ENCODE measurements at places on chromosomes 13 and 19.

DNA sequence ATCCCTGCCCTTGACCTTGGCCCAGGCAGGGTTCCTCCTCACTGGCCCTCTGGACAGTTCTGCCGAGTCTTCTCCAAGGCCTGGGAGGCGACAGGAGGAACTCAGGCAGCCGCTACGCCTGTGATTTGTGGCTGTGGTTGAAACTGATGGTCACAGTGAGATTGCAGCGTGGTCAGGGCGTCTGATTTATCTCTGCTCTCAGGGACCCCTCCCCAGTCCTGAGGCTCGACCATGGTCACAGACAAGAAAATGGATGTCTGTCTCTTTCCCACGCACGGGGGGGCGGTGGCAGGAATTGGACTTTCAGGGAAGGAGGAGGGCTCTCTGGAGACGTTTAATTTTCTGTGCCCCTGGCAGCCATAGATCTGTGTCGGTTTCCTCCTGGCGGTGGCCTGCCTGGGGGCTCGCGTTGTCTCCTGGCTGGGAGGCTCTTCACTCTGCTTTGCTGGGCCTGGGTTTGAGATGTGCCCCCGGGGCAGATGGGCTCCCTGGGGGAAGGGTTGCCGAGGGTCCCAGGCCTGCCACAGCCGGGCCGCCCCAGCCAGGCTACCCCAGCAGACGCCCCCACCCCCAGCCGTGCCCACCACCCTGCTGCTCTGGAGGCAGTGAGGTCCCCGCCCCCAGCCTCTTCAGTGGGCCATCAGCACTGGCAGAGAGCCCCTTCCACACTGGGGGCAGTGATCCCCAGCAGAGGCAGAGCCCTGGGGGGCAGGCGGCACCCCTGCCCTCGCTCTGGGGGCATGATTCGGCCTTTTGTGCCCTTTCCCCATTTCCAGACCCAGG, 167.4 kb downstream of the KDM4B start:
- DNase-seq, result no peak

DNA sequence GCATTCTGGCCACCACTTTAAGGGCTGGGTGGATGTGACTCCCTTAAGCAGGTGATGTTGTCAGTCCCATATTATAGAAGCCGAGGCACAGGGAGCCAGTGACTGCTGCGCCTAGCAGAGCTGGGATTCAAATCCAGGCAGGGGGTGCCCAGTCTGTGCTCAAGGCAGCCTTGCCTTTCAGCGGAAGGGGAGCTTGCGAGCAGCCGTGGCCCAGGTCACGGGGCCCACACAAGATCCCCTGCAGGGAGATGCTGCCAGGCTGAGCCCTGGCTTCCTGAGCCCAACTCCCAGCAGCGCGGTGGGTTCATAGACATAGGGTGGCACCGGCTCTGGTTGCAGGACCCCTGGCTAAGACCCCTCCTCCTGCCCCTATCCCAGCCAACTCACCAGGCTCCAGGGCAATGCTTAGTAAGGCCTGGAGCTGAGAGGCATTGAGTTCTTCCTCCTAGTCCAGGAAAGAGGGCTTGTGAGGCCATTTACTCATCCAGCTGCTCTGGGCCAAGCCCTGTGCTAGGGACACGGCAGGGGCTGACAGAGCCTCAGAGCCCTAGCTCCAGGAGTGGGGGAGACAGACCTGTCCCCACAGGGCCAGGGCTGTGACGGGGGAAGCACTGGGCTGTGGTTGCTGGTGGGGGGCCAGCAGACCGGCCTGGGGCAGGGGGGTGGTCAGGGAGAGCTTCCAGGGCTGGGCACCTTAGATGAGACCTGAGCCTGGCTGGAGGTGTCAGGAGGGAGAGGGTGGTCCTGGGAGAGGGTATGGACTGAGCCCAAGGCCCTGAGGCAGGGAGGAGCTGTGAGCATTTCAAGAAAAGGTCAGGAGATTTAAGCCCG, 9.6 kb downstream of the CAPN12 start:
- peak; percentile 49 for DNase-seq

DNA sequence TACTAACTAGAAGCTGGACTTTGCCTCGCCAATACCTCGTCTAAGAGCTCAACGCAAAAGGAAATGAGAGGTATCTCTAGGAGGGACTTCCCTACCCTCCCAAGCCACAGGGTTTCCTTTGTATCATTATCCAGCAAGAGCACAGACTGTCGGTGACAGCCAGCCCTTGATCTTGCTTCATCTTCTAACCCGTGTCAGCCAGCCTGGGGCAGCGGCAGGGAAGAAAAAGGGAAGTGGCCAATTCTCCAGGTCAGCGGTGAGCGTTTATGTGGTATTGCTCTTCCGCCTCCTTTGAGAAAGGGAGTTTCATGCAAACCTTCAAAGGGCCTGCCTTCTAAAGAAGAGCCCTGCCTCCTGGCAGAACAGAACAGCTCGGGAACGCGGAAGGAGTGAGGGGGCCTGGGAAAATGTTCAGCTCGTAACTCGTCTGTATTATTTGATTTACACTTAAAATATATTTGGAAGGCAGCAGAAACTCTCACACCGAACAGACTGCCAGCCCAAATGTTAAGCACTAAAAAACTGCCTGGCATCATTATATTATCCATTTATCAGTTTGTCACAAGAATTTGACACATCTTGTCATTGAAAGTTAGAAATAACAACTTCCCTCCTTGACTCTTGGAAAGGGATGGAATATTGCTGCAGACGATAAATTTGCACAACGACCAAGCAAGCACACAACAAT, 41.8 kb downstream of the EFNB2 start:
- no peak for DNase-seq

DNA sequence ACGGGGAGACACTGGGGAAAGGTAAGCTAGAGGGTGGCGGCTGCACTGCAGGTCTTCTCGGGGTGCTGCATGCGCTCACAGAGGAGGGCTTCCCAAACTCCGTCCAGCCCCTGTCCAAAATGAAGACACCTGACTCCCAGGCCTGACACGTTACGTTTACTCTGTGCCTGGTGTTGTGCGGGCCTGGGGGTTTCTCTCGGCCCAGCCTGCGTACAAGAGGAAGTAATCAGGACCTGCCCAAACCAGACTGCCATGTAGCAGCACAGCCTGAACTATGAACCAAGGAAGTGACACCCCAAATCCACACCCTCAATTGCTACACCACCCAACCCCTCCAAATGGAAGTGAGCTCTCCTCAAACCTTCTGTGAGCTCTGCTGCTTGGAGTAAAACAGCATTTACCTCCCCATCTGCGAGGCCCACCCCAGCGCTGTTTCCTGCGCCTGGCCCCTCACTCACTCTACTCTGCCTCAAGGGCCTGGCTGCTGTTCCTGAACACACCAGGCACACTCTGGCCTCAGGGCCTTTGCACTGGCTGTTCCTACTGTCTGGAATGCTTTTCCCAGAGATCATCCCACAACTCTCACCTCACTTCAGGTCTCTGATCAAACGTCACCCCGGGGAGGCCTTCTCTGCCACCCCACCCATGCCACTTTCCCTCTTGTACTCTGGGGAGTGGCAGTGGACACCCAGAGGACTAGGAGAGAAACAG, 3.0 kb downstream of the HSPBP1 start:
- no peak for DNase-seq

- no peak for DNase-seq
Measured at GRCh38 chr19:27744926-27745768, 1467.8 kb downstream of the UQCRFS1 start.

- no peak for DNase-seq
Measured at GRCh38 chr13:29704648-29705047, 109.2 kb upstream of the SLC7A1 start.

GRCh38 chr13:21228738-21229137, 52.3 kb downstream of the MRPL57 start:
- DNase-seq, result no peak

DNA sequence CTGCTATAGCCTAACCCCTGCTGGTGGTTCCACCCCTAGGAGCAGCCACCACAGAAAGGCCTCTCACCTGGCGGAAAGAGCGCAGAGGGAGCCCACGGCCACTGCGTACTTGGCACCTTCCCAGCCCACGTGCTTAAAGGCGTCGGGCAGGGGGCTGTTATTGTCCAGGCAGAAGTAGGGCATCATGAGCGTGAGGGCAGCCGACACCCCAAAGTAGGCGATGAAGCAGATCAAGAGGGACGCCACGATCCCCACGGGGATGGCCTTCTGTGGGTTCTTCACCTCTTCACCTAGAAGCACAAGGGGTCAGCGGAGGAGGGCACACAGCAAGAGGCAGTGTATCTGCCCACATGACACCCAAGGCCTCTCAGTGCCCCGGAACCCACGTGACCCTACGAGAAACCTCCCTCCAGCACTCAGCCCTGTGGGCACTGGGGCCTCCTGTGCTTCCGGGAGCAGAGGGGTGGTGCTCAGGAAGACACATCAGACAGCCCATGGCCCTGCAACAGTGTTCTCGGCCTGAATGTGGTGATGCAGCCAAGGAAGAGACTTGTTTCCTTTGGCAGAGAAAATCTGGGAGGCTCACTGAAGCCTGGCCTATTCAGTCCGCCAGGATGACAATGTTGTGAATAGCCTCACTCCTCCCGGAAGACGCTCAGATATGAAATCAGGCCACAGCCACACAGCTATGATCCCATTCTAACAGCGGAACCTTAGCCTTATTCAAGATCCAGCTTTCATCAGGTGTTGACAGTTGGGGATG, 72.1 kb downstream of the SLC7A1 start:
- DNase-seq, result no peak

GRCh38 chr13:80883545-80883944, 542.6 kb upstream of the SPRY2 start:
- DNase-seq, result no peak

DNA sequence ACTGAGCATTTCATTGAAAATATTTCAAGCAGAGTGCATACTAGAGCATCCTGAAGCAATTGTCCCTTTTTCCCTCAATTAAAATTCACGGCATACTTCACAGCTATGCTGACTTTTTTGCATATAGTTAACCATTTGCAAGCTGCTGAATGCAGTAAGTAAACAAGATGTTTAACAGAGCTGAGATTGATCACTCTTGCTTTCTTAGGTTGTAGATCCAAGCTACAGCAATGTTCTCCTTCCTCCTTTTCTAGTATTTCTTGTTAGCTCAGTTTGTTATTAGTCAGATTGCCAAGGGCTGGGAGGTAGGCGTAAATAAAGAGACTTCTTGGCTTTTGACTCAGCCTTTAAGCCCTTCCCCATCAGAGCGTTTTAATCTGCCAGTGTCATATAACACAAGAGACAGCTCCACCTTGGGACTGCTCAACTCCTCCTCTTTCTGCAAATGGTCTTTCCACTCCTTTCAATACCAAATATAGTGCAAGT, at the start of gene SLITRK6:
SLITRK6 (minus strand) TSS at position 323 of the 486 bp plus-strand sequence. CDS start 2,911 bp downstream, outside the sequence.
- no peak for DNase-seq

- no peak for DNase-seq
Measured at GRCh38 chr19:35015270-35015953, 14.9 kb upstream of the SCN1B start.

- DNase-seq, result no peak
Measured at GRCh38 chr19:34261334-34262109, 7.2 kb downstream of the GARRE1 start.

- DNase-seq, result no peak
Measured at GRCh38 chr13:26561651-26562511, 4.4 kb downstream of the WASF3 start.

DNA sequence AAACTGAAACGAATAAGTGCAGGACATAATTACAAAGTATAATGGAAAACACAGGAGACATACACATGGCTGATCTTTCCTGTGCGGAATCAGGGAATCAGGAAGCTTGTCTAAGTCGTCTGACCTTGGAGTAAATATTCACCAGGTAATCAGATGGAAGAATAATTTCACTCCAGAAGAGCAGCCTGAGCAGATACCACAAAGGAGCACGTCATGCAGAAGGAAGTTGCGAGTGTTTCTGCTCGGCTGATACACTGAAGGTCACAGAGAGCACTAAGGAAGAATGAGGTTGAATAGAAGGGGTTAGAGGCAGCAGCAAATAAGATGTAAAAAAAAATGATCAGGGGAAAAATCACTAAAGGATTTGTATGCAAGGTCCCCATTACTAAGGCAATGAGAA, 122.3 kb upstream of the GPC6 start:
- no peak for DNase-seq

DNA sequence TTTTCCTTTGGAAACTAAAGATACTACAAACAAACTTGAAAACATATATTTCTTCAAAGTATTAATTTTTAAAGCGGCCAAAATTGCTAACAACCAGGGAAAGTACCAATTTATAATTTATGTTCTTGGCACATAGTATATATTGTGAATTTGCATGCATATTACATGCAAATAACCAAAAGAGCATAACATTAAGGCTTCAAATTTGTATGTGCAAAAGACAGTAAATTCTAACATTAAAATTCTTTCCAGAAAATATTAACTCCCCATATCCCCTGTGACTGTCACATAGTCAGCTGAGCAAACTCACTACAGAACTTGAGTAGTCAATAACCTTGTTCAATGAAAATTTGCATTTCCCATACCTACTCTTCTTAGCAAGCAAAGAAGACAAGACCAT, 133.4 kb downstream of the ENOX1 start:
- DNase-seq, result no peak

GRCh38 chr19:30378701-30379100, 6.5 kb downstream of the ZNF536 start:
- DNase-seq, result no peak

DNA sequence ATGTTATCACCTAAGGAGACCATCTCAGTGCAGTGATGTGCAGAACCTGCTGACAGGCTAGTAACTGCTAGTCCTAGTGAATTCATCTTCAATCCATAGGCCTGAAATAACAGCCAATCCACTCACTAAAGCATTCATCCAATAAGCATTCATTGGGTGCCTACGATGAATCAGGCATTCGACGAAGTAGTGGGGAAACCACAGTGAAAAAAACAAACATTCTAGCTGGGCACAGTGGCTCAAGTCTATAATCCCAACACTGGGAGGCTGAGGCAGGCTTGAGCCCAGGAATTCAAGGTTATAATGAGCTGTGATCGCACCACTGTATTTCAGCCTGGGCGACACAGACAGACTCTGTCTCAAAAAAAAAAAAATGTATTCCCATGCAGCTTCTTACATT, 135.6 kb downstream of the RNF17 start:
- no peak for DNase-seq

DNA sequence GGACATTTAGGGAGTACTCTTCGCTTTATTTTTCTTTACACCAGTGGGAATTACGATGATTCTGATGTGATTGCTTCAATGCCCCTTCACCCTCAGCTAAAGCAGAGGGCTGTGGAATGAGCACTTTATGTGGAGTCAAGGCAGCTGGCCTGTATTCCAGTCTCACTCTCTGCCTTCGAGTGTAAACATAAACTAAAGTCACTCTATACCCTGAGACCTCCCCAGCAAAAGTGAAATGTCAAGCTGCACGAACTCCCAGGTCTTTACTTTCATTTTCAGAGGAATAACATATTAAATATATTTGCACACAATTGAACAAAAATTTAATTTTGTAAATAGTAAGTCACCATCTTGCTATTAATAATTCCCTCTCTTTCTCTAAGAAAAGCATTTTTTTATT, 557.1 kb downstream of the DACH1 start:
- DNase-seq, result no peak

- DNase-seq, result no peak
Measured at GRCh38 chr19:42402376-42403116, 12.4 kb upstream of the CNFN start.

- no peak for DNase-seq
Measured at GRCh38 chr13:31385540-31385939, 185.8 kb downstream of the B3GLCT start.

Data from natural killer cell (primary cell).